ENCODE measurements at places on chromosomes 7 and 10.

DNA sequence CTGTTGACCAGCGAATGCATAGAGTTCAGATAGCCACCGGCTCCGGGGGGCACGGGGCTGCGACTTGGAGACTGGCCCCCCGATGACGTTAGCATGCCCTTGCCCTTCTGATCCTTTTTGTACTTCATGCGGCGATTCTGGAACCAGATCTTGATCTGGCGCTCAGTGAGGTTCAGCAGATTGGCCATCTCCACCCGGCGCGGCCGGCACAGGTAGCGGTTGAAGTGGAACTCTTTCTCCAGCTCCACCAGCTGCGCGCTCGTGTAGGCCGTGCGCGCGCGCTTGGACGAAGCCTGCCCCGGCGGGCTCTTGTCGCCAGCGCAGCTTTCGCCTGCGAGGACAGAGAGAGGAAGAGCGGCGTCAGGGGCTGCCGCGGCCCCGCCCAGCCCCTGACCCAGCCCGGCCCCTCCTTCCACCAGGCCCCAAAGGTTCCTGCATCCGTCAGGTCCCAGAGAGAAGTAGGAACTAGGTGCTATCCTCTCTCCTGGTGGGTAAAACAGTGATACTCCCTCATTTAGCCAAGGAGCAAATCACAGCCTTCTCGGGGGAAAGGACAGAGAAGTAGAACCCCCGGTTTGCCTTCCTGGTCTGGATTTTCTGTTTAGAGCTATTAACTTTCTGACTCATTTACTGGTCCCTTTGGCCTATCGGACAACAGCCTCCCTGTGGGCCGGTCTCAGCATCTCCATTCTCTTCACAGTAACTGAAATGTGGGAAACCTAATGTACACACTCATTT, 6.1 kb upstream of the HOXA2 start:
- DNase-seq, result no peak

DNA sequence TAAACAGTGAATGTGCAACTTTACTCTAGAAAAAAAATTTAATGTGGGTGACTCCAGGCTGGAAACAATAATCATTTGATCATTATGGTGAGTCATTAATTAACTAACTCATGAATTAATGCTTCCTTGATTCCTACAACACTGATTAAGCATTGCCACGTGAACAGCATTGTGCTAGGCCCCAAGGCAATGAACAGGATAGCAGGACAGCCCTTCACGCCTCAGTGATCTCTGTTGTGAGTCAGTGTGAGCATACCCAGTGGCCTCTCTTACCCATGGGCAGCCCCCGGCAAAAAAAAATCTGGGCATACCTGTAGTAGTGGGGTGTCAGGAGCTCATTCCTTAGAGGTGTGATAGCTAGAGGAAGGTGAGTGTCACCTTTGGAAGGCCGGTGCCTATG, 76.0 kb downstream of the DENND2A start:
- DNase-seq, result no peak

GRCh38 chr7:40647719-40648118, 512.9 kb downstream of the SUGCT start:
- DNase-seq, result no peak

- DNase-seq, result no peak
These were observed 141.9 kb upstream of the PPP2R2D start for GRCh38 chr10:131758939-131759301.

DNA sequence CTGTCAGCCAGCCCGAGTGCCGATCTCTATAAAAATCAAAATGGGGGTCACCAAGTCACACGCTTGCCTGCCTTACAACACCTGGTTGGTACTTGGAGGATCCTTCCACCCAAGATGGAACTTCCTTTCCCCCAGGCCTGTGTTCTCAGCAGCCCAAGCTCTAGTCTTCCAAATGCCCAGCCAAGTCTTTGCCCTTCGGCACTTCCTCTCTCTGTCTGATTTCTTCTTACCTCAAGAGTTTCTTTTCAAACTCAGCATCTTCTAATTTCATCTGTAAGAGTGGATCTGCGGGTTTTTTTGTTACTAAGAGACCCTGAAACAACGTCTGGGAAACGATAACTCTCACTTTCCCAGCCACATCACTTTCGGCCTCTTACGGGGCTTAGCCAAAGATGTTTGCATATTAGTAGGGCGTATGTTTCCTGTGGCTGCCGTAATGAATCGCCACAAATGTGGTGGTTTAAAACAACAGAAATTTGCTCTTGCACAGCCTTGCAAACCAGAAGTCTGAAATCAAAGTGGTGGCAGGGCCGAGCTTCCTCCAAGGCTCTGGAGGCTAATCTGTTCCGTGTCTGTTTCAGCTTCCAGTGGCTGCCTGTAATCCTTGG, 219.9 kb downstream of the TCF7L2 start:
- no peak for DNase-seq

- no peak for DNase-seq
These were observed 4.7 kb downstream of the GDF2 start for GRCh38 chr10:47326927-47327330.

- no peak for DNase-seq
These were observed 43.8 kb downstream of the ADAMTS14 start for GRCh38 chr10:70715853-70716795.

GRCh38 chr10:11442001-11442773, 169.3 kb downstream of the USP6NL start:
- DNase-seq, result no peak

GRCh38 chr7:123600876-123601275, 745 bp upstream of the ASB15 start:
- DNase-seq, result no peak

Measured in activated CD4-positive, CD25-positive, alpha-beta regulatory T cell treated with anti-CD3 and anti-CD28 coated beads, Interleukin-2, amount 50 U/mL, for 16 hours (primary cell).